ENCODE measurements at places on chromosomes 16 and 17. TPM values are rescaled to one million over a fixed set of nuclear protein-coding genes. Genes with fewer than 3 reads are reported as not detected.

The LCMT1 gene
- 34.7 TPM for total RNA-seq

The CDH1 gene
- total RNA-seq = 224 TPM

The CACNG5 gene
- not detected for total RNA-seq

The CA10 gene
- total RNA-seq = not detected

The EPX gene
- not detected for total RNA-seq

The DUSP3 gene
- total RNA-seq = 20.6 TPM

The FBXW10 gene
- 0.09 TPM for total RNA-seq

The TBC1D3 gene
- total RNA-seq = not detected
